C1 segment of cervical spinal cord (tissue), 14 donors: ENCODE measurements at places on chromosomes 4 and X.
A peak's percentile ranks its signal among the peaks of the same experiment; 100 is the strongest.

- DNase-seq: peak; percentile 2
These were observed 39.9 kb upstream of the PCDH19 start for GRCh38 chrX:100449696-100450608.

DNA sequence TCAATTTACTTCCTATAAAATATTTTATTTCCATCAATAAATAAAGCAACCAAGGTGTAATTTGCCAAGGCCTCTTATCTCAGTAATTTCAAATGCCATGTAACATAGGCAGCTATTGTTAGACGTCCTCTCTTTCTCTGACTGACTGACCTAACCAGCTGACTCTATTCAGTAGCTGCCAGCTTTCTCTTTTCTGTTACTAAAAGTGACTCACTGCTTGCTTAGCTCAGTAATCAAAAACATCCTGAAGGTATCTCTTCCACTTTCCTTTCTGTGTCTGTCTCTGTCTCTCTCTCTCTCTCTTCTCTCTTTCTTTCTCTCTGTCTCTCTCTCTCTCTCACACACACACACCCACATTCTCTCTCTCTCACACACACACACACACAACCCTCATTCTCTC lies 134.2 kb downstream of the SPOCK3 start:
- DNase-seq: peak; percentile 43

DNA sequence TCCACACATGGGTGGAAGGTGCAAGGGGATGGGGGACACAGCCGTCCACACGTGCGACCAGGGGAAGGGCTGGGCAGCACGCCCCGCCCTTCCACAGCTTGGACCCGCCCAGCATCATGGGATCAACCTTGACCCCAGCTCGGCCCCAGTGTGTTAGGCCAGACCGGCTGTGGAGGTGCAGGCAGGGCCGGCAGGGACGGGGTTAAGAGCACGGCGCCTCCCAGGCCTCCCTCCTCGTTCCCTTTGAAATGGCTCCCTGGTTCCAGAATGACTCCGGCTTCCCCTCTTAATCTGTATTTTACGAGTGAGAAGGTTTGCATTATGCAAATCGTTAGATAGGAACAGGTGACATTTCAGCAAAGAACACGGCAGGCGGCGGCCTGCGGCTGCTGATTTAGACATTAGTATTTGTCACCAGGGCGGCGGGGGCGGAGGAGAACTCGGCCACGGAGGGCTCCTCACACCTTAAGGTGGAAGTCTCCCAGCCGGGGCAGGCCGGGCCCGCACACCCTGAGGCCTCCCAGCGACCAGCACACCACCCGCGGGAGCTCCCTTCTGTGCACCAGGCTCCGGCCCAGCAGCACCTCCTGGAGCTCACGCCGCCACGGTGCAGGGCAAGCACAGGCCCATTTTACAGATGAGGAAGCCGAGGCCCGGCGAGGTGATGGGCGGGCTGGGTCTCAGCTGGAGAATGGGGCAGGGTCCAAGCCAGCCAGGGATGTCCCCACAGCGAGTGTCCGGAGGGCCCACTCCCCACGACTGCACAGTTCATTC lies 116.1 kb downstream of the FAM53A start:
- DNase-seq: no peak

DNA sequence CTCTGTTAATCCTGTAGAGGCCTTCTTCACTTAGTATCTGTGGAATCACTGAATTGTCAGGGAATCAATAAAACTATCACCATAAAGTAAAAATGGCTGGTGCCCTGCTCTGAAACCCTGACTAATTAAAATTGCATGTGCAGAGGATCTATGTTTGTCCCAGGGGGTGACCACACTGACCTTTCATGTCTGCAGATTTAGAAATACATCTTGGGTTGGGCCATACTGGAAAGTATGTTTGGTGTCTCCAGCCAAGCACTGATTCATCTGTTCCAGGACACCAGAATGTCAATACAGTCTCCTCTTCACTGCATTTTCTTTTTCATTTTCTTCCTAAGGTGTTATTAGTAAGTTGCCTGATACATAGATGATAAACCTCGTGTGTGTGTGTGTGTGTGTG lies 490.9 kb upstream of the INTU start:
- no peak for DNase-seq

DNA sequence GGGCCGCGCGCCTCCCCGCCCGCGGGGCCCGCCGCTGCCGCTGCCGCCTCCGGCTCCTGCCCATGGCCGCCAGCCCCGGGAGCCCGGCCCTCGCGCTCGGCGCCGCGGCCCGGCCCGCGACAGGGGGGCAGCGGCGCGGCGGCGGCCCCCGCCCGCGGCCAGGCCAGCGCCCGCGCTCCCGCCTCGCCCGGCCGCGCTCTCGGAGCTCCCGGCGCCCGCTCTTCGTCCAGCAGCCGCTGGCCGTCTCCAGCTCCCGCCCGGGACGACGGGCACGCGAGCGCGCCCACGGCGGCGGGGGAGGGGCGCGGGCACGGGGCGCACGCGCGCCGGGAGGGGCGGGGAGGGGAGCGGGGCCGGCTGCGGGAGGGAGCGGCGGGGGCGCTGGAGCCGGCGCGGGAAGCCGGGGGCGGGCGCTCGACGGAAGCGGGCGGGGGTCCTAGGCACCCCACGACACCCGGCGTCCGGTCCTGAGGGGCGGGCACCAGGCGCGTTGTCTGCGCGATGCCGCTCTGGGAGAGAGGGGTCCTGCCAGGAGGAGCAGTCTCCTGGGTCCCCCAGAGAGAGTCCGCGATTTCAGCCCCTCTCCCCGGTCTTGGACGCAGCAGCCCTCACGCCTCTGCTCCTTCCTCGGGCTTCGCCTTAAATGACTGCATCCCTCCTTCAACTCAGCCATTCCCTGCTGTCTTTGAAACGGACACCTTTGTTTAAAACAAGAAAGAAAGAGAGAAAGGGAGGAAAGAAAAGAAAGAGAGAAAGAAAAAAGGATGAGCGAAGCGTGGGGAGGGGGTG lies 490 bp upstream of the PDZD4 start:
- no peak for DNase-seq

DNA sequence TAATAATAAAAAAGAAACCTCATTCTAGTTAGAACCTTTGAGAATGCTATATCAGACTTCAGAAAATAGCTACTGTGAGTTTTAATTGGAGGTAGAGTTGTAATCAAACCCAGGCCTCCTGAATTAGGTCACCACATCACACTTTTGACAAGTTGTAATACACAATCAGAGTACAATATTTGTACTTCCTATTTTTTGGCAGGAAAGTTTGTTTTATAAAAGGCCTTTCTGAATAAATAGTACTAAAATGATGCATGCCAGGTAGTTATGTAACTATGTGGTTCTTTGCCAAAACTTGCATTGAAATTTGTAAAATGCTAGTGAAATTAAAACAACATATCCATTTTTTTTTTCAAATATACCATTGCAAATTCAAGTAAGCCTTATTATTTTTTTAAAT lies 26.8 kb downstream of the ADH7 start:
- no peak for DNase-seq

GRCh38 chr4:15986907-15987306 lies 23.9 kb upstream of the FGFBP2 start:
- DNase-seq: no peak
